ENCODE measurements at places on chromosomes 2 and 18.

DNA sequence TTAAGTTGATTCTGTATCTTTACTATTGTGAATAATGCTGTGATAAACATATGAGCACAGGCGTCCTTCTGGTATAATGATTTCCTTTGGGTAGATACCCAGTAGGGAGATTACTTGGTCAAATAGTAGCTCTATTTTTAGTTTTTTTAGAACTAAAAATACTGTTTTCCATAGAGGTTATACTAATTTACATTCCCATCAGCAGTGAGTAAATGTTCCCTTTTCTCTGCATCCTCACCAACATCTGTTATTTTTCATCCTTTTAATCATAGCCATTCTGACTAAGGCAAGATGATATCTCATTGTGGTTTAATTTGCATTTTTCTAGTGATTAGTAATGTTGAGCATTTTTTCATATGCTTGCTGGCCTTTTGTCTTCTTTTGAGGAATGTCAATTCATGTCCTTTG, 35.1 kb downstream of the PMS1 start:
- DNase-seq = no peak

- DNase-seq = no peak
Observed at GRCh38 chr18:60493066-60493465, 120.5 kb upstream of the MC4R start.

DNA sequence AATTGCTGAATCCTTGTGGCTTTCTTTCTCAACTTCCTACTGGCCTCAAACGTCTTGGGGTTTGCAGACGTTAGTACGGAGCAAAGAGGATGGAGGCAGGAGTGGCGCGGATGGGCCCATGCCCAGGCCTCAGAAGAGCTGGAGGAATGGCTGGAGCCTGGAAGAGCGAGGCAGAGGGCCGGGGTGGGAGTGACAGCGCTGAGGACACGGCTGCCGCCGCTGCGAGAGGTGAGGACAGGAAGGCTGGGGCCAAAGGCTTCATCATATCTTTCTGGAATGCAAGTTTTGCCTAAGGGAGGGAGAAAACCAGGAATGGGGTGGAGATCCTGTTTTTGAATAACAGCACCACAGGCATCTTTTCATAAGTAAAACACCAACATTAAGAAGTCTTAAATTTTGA, 178.5 kb upstream of the SESTD1 start:
- no peak for DNase-seq

- DNase-seq = no peak
Observed at GRCh38 chr18:21049306-21049705, 62.3 kb downstream of the ROCK1 start.

- peak; percentile 89 for DNase-seq
Observed at GRCh38 chr18:3451183-3451988, 1.4 kb downstream of the TGIF1 start.

- no peak for DNase-seq
Observed at GRCh38 chr18:22632191-22632590, 214.5 kb upstream of the CTAGE1 start.

DNA sequence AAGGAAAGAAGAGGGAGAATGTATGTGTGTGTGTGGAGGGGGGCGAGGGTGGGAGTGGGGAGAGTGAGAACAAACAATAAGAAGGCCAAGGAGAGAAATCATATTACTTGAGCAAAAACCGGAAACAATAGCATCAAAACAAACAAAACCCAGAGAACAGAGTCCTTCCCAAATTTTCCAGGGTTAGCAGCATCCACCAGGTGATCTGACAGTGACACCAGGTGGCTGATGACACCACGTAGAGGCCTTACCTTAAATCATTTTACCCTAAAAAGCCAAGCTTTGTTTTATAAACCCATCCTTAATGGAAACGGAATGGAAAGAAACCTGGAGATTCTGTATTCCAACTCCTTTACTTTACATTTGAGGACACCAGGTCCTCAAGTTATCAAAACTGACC, 42.9 kb downstream of the CDCA7 start:
- DNase-seq = no peak

- no peak for DNase-seq
Observed at GRCh38 chr2:67658820-67659219, 261.7 kb downstream of the ETAA1 start.

GRCh38 chr2:187319441-187320108, 128.5 kb downstream of the CALCRL start:
- DNase-seq = peak; percentile 8

DNA sequence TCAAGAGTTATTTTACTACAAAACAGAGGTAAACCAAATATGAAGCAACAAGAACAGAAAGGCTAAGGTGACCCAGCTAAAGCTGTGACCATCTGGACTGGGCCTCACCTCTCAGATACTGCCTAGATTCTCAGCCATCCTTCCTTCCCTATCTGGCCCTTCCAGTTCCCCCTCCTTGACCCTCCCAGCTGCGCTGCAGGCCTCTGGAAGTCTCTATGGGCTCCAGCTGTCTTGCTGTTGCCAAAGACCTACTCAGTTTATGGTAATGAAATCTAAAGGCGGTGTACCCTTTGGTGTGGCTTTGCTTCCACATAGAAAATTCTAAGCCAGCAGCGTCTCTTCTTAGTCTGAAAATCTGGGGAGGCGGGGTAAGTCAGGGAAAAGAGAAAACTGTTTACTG, 55.7 kb downstream of the ARHGEF33 start:
- no peak for DNase-seq

DNA sequence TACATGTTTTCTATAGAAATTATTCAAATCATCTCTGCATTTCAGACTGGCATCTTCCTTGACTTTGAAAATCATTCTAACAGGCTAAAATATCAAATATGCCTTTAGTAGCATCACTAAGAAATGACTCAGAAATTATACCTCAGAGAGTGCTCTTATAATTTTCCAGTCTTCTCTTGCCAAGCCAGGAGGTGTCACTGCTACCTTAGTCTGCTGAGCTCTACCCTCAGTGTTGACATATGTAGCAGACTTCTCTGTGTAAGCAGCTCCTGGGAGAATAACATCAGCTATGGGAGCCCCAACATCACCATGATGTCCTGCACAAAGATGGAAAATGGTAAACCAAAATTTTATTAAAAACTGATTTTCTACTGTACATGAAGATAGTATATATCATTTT, 31.6 kb downstream of the NDUFS1 start:
- no peak for DNase-seq

GRCh38 chr18:61574665-61575064, 241.4 kb downstream of the CDH20 start:
- no peak for DNase-seq

DNA sequence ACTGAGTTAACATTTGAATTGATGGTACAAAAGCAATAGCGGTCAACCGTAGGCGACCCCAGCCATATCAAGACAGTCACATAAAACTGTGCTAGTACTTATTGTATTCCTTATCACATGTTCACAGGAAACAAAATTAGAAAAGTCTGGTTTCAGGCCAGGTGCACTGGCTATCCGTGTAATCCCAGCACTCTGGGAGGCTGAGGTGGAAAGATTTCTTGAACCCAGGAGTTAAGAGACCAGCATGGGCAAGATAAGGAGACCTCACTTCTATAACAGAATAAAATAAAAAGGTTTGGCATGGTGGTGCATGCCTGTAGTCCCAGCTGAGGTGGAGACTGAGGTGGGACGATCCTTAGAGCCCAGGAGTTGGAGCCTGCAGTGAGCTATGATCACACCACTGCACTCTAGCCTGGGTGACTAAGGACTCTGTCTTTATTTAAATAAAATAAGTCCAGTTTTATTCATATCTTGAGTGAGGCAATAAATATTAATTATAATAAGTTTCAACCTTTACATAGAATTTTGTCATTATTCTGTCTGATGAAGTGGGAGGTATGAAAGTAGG, 84.1 kb upstream of the RGPD4 start:
- DNase-seq = no peak

DNA sequence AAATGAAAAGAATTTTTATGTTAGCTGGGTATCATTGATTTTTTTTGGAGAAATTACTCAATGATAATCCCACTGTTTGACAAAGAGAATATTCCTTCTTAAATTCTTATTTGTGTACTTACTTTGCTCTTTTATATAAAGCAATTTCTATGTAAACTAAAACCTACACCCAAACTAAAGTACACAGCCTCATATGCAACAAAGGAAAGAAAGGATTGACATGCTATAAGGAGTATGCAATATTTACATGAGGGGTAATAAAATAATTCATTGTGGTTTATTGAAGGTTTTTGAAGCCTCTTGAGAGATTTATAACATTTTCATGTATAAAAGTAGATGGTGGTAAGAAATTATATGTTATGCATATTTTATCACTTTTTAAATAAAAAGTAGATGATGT, 368.5 kb downstream of the CDH7 start:
- no peak for DNase-seq

DNA sequence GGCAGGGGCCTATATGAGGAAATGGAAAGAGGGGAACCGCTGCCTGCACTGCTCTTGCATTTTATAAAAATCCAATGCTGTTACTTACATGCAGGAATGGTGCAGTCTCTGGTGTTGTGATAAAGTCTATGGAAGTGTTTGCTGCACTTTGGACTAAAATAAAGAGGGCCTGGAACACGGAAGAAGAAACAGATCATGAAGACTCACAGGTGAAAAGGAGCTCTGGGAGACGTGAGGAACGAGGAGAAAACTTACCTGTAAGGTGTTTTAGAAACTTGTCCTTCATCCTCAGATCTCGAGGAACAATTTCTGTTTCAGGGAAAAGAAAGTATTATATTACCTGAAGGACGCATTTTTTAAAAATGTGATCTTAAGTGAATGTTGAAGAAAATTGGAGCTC, 1.9 kb downstream of the ALKAL2 start:
- no peak for DNase-seq

DNA sequence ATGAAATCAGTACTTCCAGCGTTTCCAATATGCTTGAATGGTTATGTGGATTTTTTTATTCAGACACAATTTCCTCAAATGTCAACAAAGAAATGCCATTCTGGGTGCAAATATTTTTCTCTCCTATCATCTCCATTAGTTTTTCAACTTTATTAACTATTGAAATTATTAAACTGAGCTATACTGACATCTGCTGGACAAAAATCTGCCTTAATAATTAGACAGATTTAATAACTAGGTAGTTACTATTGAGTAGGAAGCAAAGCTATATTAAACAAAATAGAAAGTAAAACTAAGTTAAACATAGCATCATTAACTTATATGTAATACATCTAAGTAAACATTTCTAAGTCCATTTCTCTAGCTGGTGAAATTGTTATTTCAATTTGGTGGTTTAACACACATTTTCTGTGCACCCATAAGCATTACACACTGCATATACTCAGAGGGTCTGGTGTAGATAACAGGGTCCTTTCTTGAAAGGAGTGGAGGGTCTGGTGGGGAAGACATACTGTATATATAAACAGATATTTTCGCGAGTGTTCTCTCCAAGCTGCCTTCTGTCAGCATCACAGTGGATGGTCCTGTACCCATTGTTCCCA, 77.0 kb downstream of the LANCL1 start:
- no peak for DNase-seq

DNA sequence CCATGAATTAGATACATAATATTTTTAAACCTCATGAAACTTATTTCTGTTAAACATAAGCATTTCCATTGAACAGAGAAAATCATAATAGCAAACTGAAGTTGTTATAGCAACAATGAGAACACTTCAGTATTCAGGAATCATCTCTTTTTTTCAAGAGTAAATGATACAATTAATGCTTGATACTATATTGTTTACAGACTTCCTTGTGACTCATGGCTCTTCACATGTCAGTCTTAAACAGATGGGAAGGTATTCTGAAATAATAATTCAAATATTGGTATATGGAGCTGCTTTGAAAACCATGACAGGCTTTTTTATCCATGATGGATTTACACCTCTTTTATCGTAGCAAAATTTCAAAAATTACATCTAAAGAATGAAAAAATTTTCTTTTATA, 226.5 kb upstream of the RBMS1 start:
- DNase-seq = no peak

DNA sequence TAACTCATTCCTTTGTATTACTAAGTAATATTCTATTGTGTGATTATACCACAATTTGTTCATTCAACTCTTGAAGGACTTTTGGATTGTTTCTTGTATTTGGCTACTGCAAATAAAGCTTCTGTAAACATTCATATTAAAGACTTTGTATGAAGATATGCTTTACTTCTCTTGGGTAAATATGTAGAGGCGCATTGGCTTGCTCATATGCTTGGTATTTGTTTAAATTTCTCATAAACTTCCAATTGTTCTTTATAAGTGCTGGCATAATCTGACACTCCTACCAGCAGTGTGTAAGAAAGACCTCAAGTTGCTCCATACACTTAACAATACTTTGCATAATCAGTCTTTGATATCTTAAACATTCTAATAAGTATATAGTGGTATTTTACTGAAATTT, 792.8 kb upstream of the LRRTM1 start:
- no peak for DNase-seq

DNA sequence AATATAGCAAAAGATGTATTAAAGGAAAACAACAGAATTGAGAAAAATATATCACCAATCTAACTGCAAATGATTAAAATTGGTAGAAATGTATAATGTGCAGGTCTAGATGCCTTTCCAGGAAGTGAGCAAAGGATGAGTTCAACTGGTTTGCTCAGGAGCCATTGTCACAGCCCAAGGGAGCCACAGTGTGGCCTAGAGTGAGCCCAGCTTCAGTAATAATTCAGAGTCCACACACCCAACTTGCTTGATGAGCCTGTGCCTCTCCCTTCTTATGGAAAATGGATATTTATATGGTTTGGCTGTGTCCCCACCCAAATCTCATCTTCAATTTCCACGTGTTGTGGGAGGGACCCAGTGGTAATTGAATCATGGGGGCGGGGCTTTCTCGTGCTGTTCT, 92.2 kb upstream of the ASAP2 start:
- DNase-seq = no peak

DNA sequence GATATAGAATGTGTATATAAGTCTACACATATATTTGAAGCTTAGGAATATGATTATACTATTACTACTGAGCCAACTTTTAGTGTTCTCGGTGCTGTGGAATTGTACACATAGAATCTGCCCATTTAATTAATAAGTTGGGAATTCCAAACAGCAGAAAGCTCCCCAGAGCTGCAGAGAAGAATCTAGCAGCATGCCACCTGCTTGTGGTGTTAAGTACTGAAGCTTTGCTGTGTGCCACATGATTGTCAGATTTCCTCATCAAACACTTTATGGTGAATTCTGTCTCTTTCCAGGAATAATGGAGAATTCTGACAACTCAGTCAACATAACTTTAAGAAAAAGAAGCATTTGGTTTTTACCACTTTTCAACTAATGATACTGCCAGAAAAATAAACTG, 117.8 kb downstream of the WDSUB1 start:
- DNase-seq = no peak

DNA sequence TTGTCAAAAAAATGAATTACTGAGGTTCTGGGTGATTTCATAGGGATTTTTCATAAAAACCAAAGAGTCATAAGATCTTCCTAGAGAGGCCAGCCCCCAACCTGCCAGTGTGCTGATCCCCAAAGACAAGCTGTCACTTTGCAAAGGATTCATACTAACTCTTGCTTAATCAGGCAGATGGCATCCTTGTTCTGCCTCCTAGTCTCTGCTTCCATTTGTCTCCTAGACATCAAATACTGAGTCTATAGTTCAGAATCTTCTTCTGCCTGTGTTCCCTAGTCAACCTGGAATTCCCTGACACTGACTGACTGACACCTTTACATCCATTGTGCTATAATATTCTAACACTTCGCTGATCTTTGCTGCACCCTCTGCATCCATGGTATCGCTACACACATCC, 84.9 kb downstream of the SLC8A1 start:
- no peak for DNase-seq

All from RWPE1 (cell line).